CD4-positive, alpha-beta memory T cell (primary cell): ENCODE measurements at places on chromosomes 4 and X. TPM values are rescaled to one million over a fixed set of nuclear protein-coding genes. Genes with fewer than 3 reads are reported as not detected.

GRCh38 chr4:167475951-167476350 lies 241.7 kb upstream of the SPOCK3 start:
- DNase-seq: no peak
- H3K4me3 ChIP-seq: no peak overlapping the region
- no peaks in the 10 kb centered on the region for H3K4me1 ChIP-seq
- H3K27me3 ChIP-seq: no peaks in the 10 kb centered on the region
- H3K36me3 ChIP-seq: no peaks in the 10 kb centered on the region

DNA sequence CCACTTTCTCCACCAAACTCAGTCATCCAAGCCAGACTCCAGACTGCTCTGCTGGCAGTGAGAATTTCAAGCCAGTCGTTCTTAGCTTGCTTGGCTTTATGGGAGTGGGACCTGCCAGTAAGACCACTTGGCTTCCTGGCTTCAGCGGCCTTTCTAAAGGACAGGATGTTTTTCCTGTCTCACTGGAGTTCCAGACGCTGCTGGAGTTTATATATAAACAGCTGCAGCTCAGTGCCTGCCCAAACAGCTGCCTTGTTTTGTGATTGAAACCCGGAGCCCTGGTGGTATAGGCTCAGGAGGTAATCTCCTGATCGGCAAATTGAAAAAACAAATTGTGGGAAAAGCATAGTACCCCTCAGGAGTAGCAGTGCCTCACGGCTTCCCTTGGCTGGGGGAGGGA lies 1165.8 kb upstream of the ADGRL3 start:
- H3K4me1 ChIP-seq: no peaks in the 10 kb centered on the region
- no peaks in the 10 kb centered on the region for H3K27me3 ChIP-seq
- DNase-seq: peak; percentile 38
- no peak overlapping the region for H3K27ac ChIP-seq
- H3K36me3 ChIP-seq: no peaks in the 10 kb centered on the region

The CORIN gene
- 1.1 TPM for total RNA-seq

The FAM9B gene
- total RNA-seq: not detected

The TMEM31 gene
- total RNA-seq: not detected

The TEC gene
- 3.7 TPM for total RNA-seq

The NKX3-2 gene
- total RNA-seq: not detected
